ENCODE measurements at places on chromosomes 1 and 21.

DNA sequence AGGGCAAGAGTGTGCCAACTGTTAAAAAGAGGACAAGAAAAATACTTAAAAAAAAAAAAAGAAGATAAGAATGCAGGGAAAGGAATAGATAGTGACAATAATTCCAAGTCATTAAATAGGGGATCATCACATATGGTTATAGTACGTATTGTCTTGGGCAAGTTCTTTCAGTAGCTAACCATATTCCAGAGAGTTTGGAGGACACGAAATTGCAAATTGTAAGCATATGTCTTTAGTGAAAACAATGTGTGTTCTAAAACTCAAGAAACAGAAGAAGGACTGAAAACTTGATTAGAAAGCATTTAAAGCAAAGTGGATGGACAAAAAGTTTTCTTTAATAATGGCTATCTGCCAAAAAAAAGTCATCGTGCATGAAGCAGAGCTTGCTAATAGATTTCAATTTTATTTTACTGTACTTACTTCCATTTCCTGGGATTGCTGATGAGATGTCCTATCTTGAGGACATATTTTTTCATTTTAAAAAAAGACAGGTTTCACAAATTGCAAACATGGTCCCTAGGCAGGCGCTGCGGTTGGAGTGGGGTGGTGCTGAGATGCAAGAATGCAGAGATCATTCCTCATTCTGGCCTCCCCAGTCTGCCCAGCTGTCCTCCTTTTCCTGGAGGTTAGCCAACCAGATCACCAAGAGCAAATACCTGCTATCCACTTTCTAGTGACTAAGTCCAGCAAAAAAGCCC lies 11.9 kb downstream of the TSPAN2 start:
- no peak for DNase-seq

GRCh38 chr1:41174170-41174569 lies 67.9 kb downstream of the SCMH1 start:
- no peak for DNase-seq

DNA sequence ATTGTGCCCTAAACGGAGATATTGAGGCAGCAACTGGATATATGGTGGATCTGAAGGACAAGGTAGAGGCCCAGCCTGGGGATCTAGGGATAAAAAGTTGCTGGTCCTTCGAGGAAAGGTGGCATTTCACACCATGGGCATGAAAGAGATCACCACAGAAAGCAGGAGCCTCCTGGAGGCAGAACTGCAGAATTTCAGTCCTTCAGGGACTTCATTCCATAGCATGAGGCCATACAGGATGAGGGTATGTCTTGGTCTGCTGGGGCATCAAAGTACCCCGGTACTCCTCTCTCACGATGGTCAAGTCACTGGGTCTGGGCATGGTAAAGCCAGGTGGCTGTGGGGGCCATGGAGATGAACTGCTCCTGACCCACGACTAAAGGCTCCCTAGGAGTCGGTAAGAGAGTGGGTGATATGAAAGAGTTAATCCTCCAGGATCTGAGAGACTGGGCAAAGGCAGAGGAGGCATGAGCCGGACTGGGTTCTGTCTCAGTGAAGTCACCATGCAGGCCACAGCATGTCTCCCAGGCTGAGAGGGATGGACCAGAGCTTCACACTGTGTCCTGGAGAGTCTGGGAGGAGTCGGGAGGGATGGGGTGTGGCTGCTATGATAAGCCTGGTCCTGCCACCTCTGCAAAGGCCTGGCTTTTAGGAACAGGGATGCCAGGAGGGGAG lies 5.8 kb upstream of the SPRR5 start:
- no peak for DNase-seq

- DNase-seq = no peak
Observed at GRCh38 chr1:30812076-30812475, 54.5 kb upstream of the LAPTM5 start.

- no peak for DNase-seq
Observed at GRCh38 chr21:45403825-45404729, 888 bp upstream of the COL18A1 start.

Data from activated T-helper 1 cell treated with anti-CD3 and anti-CD28 coated beads, Interleukin-2, amount 50 U/mL, for 16 hours (primary cell).